Astrocyte of the hippocampus (primary cell): ENCODE measurements at places on chromosomes 2 and 18.
A peak's percentile ranks its signal among the peaks of the same experiment; 100 is the strongest.

DNA sequence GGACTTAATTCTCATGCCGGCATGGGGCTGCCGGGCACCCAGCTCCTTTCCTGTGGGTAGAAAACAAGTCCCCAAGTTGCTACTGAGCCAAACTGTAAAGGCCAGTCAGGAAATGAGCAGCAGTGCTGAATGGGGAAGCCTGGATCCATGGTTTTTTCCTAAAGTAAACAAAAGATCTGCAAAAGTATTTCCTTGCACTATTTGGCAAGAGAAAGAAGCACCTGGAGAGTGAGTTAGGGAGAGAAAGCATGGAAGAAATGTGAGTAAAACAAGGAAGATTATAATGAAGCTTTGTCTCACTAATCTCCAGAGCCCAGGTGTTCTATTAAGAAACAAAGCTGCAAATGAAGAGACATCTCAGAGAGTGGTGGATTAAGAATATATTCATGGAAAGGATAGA is 117.6 kb downstream of the METTL8 start:
- DNase-seq, result peak; percentile 18

- no peak for DNase-seq
Measured at GRCh38 chr2:60867848-60868247, 13.5 kb upstream of the REL start.

DNA sequence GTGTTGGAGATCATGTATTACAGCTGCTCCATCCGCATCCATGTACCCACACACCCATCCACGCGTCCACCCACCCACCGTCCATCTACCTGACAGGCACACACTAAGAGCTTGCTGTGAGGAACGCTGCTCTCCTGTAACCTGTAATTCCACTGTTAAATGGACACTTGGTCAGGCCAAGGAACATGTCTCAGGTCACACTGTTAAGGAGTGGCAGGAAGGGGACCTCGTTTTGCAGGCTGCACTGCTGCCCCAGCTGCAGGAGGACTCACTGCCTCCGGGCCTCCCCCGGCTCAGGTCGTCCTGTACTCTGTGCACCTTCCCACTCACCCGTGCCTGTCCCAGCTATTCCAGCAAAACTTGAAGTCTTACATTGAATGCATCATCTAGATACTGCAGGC is 170.5 kb downstream of the EIPR1 start:
- no peak for DNase-seq

DNA sequence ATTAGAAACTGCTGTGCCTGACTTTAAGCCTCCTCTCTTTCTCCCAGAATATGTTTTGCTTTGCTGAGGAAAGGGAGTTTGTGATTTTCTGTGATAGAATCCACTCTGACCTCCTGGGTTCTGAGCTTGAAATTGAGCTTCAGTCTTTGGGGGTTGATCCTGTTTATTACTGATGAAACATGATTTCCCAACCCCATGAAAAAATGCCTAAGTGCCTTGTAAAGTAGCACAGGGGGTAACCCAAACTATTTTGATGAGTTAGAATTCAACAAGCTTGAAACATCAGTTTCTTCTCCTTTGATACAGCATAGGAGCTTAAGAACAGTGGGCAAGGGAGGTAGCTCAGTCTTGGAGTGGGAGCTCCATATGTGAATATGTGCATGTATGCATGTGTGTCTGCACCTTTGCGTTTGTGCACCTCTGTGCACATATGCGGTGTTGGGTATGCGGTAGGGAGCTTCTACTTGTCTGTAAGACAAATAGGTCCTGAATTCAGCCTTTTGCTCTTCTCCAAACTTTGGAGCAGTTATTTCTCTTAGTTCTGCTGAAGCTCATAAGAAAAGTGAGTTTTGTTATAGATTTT is 364.6 kb downstream of the OSR1 start:
- no peak for DNase-seq

DNA sequence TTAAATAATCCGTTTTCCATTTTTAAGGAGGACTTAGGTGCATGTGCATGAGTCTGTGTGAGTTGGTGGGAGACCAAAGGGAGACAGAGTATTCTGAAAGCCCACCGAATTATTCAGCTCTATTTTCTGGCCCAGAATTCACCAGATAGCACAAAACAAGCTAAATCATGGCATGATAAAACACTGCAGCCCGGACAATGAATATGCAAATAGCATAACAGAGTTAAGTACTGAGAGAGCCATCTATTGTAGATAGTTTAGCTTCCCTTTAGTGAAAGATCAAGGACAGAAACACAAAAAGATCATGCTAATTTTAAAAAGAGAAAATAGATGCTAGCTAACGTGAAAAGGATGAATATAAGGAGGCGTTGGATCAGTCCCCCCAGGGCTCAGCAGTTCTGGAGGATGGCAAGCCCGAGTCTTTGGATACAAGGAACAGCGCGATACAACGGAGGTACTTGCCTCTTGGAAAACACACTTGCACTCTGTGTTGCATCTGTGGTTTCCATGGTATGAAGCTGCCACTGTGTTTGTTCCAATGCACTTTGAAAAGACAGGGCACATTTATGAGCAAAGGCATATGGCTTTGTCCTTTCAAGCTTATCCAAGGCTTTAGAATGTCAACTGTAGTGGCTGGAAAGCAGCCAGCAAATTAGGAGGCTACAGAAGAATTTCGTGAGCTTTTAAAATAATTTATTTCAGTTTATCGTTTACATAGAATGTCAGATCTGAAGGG is 119.9 kb downstream of the LYPD1 start:
- peak; percentile 57 for DNase-seq

DNA sequence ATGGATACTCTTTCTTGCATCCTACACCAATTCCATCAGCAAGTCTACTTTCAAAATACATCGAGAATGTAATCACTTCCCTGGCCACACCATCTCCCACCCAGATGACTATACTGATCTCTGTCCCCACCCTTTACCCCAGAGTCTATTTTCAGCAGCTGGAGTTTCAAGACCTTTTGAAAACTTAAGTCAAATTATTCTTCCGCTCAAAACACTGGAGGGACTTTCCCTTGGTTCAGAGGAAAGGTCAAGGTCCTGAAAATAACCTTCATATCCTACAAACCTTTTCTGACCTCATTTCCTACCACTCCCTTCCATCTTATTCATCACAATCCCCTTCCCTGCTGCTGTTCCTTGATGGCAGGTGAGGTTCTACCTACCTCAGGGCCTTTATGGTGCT is 58.8 kb upstream of the LYPD6 start:
- no peak for DNase-seq

GRCh38 chr2:224261326-224261725 is 140.6 kb downstream of the FAM124B start:
- DNase-seq, result no peak

- peak; percentile 68 for DNase-seq
Measured at GRCh38 chr2:118667964-118668363, 179.5 kb downstream of the EN1 start.

DNA sequence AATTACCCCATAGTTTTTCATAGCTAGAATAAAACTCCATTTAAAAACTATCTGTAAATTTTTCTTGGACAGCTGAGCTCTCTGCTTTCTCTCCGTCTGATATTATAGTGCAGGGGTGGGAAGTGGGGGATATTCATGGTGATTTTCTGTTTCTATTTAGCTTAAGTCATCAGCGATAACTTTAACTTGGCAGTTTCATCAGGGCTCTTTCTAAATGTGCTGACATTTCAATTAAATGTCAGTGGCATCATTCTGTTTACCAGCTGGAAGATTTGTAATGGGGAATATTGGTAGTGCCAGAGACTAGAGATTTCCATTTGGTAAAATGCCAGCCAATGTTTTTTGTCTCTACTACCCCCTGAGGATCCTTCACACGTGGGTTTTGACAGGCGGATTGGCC is 53.5 kb upstream of the CAPN13 start:
- DNase-seq, result no peak
